ENCODE measurements at places on chromosomes 7 and 10.

- no peak for DNase-seq
These were observed 57.9 kb downstream of the ZNF438 start for GRCh38 chr10:30973737-30974136.

GRCh38 chr7:132758986-132759385 lies 182.7 kb upstream of the PLXNA4 start:
- DNase-seq, result no peak

- no peak for DNase-seq
These were observed 695.6 kb downstream of the PARD3 start for GRCh38 chr10:34119456-34119855.

GRCh38 chr7:143322760-143323633 lies 7.1 kb downstream of the CLCN1 start:
- no peak for DNase-seq

Data from islet precursor cell (in vitro differentiated cells).